ENCODE measurements at places on chromosomes 11 and 22.

- DNase-seq, result no peak
Observed at GRCh38 chr22:17436382-17436980, 67.2 kb downstream of the CECR2 start.

GRCh38 chr22:46572911-46573780 lies 35.7 kb upstream of the CELSR1 start:
- DNase-seq, result no peak

DNA sequence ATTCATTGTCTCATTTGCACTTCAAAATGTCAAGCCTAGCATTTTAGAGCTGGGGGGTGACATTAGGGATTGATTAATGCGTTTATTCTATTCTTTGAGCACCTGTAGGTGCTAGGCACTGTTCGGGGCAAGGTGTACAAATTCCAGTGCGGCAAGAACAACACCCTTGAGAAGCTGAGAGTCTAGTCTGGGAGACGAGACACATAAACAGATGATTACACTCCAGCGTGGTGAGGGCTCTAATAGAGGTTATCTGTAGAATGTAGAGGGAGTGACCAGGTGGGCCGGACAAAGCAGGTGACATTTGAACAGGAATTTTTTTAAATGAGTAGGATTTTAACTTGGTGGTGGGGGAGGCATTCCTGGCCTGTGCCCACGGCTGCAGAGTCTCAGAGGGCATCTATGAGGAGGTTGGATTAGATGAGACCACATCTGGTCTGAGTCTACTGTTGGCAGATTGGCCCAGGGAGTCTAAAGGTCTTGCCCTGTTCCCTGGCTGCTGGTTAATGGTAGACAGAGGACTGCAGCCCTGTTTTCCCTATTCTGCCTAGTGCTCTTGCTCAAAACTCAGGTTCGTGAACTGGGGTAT lies 970 bp downstream of the CAT start:
- peak; percentile 56 for DNase-seq

DNA sequence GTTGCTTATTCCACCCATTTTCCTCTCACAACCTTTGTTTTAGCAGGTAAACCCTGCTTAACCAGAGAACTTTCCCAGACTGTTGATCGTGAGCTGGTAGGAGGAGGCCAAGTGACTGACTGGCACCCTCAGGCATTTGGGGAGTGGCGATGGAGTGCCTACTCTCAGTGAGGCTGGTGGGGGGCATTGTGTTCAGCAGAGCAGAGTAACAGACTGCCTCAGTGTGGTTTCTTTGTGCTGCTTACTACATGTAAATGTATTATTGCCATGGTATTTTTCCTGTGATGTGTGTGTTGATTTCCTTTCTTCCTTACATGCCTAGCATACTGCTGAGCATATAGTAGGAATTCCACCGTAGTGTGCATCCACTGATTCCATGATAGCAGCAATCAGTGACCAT lies 2.6 kb downstream of the MARK2 start:
- DNase-seq, result no peak

GRCh38 chr11:62574363-62575071 lies 826 bp upstream of the EEF1G start:
- peak; percentile 80 for DNase-seq

DNA sequence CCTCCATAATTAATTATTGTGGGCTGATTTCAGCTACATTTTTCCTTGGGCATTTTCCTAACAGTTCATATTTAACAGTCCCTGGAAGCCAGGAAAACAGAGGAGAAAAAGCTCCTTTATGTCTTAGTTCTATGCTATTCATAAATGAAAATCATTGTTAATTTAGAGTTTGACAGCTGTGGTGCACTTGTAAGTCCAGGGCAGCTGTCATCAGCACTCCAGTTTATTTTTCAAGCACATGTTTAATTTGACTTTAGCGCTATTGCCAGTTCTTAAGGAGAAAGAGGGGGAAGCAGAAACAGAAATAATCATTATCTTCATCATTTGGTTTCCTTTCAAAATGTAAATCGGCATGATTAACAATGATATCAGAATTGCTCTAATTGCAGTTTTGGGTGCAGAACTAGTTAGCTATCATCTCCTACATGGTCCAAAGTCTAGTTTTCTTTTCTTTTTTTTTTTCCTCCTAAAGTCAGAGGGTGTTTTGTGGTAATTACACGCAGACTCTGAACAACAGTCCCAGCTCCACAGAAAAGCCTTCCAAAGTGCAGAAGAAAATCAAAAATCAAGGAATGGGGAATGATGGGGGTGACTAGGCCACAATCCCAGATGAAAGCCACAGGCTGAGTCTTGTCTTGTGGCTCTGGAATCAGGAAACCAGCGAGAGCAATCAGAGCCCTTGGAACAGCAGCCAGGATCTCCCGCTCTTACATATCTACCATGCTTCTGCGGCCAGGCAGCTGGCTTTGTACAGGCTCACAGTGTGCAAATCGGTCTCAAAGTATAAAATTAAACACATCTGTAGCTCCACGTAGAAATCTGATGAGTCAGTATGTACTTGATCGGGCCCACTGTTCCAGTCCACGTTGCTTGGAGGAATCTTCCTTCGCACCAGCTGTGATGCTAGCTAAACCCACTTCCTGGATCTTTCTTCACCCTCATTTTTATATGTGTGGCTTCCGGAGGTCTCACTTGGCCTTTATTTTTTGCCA lies 91.9 kb downstream of the SPON1 start:
- no peak for DNase-seq

- no peak for DNase-seq
Observed at GRCh38 chr11:93192163-93192562, 5.6 kb downstream of the SLC36A4 start.

DNA sequence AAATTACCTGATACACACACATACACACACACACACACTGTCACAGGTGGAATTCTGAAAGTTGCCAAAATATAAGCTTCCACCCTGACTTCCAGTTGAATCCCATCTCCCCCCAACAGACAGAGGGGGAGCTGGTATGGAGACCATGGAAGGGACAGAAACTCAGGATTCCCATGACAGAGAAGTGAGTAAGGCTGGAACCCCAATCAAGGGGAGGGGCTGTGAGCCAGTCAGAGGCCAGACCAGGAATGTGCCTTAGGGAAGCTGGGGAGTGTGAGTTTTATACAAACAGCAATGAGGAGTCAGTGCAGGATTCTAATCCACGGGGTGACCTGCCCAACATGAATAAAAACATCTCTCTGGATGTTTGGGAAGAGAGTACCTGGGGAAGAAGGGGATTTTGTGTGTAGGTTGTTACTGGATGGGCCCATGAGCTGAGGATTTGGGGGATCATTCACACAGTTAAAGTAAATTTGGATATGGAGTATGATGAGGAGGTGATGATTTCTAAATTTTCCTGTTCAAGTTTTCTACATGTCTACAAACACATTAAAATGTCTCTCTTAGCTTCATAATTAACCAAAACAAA lies 38.7 kb upstream of the TOP3B start:
- DNase-seq, result no peak

GRCh38 chr22:48098921-48099245 lies 1336.4 kb downstream of the TBC1D22A start:
- no peak for DNase-seq

- no peak for DNase-seq
Observed at GRCh38 chr11:3145206-3145520, 19.9 kb downstream of the OSBPL5 start.

GRCh38 chr22:20246368-20247009 lies 21.6 kb downstream of the RTN4R start:
- DNase-seq, result peak; percentile 68

GRCh38 chr11:29024386-29024785 lies 916.2 kb downstream of the METTL15 start:
- no peak for DNase-seq

DNA sequence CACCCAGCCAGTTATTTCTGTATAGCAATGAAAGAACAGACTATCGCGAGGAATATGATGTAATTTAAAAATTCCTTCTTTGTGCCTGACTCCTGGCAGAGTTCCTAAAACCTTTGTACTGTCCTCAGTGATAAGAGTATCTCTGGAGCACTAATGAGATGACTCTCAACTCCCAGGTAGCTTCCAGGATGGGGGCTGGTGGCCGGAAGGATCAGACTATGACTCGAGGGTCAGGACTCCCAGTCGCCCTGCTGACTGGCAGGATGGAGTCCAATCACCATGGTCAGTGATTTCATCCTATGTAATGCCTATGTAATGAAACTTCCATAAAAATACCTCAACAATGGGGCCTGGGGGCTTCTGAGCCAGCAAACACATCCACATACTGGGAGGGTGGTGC lies 135.1 kb downstream of the SHANK2 start:
- no peak for DNase-seq

DNA sequence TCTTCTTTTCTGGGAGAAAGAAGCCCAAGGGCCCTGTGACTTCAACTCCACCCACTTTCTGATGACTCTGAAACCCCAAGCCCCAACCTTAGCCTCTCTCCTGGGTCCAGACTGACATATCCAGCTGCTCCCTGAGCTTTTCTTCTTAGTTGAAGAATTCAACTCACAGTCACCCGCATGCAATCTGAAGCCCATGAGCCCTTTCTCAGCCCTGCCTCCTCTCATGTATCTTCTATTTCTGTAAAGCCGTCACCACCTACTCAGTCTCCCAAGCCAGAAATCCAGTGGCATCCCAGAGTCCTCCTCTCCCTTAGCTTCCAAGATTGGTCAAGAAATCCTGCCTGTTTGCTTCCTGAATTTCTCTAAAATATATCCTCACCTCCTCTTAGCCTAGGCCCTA lies 7.1 kb upstream of the TMA7B start:
- DNase-seq, result no peak

DNA sequence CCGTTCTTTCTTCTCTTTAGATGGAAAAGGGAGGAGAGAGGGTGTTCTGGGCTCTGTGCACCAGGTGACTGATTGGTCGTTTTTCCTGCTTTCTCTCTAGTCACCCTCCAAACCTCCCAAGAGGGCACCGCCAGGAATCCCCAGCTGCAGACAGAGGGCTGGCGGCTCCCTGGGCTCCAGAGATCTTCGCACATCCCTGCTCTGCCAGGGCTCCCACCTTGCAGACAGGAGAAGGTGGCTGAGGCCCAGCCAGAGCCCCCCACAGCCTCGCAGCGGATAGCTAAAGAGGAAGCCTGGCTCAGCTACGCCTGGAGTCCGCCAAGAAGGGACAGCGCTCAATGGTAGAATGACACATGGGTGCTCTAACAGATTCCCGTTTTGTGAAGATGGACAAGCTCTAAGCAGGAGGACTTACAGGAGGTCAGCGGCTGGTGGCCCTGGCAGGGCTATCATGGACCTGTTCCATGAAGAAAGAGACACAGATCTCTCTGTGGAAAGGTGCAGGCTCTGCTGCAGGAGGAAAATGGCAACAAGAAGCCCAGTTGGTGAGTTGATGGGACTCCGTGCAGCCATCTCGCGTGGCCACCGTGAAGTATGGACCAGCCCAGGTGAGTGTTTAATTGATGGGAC lies 976.9 kb downstream of the BRD1 start:
- DNase-seq, result no peak

- DNase-seq, result peak; percentile 86
Observed at GRCh38 chr11:36162883-36163434, 126.3 kb downstream of the COMMD9 start.

DNA sequence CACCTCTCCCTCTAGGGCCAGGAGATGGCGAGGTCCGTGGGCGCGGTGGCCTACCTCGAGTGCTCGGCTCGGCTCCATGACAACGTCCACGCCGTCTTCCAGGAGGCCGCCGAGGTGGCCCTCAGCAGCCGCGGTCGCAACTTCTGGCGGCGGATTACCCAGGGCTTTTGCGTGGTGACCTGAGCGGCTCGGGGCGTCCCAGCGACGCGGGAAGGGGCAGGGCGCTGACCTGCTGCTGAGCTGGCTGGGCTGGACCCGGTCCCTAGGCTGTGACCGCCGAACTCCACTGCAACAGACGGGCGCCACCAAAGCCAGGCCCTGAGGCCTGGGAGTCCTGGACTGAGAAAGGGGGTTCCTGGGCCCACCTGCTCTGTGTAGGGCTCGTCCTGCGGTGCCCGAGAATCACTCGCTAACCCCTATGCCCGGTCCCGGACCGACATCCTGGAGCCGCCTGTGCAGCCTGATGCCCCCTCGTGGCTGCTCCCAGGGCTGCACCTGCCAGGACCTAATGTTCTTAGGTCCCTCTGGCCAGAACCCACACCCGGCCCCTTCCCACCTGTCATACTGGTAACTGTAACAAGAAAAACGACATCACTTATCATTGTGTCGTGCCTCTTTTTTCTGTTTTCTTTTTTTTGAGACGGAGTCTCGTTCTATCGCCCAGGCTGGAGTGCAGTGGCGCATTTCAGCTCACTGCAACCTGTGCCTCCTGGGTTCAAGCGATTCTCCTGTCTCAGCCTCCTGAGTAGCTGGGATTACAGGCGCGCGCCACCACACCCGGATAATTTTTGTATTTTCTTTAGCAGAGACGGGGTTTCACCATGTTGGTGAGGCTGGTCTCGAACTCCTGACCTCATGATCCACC lies 15.0 kb downstream of the RHOD start:
- DNase-seq, result peak; percentile 28

DNA sequence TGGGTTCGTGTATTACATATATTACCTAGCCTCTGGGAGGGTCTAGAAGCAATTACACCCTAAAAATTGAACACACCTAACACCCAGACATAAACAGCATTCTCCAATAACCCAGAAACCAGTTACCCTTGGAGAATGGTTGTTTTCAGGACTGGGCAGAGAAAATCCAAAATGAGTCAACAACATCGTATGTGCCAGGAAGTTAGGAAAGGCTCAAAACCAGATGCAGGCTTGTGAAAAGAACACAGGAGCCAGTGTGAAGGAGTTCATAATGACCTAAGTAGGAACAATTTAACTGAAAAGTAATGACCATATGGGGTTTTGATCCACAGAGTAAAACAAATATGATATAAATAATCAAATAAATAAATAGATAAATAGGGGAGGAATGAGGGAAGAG lies 5.1 kb upstream of the CLPB start:
- DNase-seq, result no peak

GRCh38 chr22:17315310-17315709 lies 54.0 kb upstream of the CECR2 start:
- peak; percentile 3 for DNase-seq

DNA sequence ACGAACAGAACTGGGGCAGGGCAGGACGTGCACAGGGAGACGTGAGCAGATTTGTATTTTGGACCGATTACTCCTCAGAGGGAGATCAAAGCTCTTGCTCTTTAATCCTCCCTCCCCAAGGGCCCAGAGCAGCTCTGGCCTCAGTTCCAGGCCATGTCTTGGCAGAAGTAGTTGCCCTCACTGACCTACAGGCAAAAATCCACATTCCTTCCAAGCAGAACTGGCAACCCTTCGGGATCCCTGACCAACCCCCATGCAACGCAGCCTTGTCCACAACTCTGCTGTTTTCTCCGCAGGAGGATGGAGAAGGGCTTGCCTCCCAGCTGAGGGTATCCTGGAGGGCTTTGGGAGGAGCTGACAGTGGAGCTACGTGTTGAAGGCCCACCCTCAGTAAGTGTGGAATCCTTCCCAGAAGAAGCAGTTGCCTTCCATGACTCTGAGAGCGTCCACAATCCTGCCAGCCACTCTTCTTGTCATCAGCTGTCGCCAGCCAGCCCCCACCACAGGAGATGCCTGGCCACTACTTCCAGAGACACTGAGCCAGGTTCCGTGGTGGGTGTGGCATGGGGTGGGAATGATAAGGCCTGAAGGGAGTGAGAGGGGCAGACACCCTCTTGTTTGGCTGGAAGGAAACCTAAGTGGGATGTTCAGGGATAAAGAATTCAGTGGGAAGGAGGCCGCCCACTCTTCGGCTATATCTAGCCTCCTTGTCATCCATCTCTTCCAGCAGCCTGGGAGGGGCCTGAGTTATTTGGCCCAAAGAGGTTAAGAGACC lies 68.1 kb downstream of the PDE2A start:
- no peak for DNase-seq

Data from NCI-H1417 (cell line).